Activated T-cell treated with anti-CD3 and anti-CD28 coated beads for 24 hours (primary cell): ENCODE measurements at places on chromosomes 7 and 10.

DNA sequence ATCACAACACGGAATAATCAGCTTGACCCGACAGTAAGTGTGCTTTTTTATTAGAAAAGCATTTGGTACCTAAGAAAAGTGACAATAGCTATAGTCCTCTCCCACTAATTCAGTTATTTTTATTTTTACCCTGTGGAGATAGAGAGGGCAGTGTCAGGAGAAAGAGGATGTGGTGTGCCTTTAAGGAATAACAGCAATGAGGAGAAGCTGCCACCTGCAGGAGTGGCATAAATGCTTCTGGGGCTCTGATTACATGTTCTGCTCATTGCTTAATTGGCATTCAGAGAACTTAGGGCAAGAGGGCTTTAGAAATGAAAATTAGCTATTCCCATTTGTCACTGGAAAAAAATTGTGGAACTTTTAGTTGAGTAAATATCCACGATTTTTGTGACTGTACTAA lies 60.1 kb downstream of the DENND11 start:
- DNase-seq: no peak

DNA sequence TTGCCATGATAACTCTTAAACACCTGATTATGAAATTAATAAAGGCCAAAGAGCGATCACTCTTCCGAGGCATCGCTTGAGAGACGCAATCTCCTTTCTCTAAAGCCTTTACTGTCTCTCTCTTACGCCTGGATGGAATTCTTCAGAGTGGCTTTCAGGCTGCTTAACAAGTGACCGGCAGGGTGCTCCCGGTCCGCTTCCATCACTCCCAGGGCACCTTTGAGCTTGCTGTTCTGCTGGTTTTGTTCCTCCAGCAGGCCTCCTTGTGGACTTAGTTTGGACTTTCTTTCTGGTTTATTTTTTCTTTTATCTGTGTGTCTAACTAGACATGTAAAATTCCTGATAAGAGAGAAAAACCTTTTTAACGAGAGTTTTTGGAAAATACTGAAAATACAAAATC lies 60.9 kb downstream of the MRPL32 start:
- DNase-seq: no peak

DNA sequence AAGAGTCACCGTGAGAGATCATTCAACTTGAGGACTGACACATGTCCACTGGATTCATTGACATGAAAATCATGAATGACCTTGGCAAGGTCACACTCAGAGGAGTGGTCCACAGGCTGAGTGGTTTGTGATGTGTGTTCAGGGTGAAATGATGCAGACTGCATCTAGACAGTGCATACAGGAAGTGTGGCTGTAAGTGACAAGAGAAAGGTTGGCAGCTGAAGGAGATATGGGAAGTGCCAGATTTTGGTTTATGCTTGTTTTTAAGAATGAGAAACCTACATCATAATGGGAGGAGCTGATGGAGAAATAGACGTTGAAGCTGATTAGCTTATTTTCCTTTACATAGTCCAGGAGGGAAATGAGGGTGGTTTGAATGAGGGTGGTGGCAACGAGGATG lies 64.8 kb upstream of the VIPR2 start:
- DNase-seq: no peak

- DNase-seq: no peak
These were observed 316.7 kb downstream of the PTPRN2 start for GRCh38 chr7:158270856-158271413.

GRCh38 chr10:88386821-88387773 lies 196.0 kb downstream of the RNLS start:
- DNase-seq: no peak

GRCh38 chr10:2917926-2918325 lies 149.4 kb upstream of the PFKP start:
- DNase-seq: no peak

DNA sequence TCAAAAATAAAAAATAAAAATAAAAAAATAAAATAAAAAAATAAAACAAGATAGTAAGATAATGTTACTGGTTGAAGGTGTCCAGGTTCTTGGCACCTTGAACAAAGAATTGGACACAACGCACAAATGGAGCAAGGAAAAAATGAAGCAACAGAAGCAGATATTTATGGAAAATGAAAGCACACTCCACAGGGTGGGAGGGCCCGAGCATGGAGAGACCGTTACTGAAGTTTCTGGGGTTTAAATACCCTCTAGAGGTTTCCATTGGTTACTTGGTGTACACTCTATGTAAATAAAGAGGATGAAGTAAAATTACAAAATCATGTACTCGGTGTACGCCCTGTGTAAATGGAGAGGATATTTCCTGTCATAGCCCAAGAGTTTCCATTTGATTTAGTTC lies 15.7 kb upstream of the PFKP start:
- DNase-seq: no peak

DNA sequence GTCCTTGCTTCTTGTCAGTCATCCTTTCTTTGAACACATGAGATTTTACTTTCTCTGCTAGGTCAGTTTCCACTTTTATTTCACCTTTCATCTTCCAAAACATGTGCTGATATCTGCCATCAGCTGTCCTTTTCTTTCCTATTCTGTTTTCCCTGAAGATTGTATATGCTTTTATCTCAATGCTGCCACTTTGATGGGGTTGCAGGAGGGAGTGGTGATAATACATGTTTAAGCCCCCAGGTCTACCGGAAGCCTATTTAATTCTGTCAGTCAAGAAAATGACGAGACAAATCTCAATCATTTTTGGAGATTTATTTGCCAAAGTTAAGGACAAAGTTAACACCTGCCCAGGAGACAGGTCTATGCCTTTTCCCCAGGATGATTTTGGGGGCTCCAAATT lies 73.8 kb downstream of the MRPL32 start:
- no peak for DNase-seq

DNA sequence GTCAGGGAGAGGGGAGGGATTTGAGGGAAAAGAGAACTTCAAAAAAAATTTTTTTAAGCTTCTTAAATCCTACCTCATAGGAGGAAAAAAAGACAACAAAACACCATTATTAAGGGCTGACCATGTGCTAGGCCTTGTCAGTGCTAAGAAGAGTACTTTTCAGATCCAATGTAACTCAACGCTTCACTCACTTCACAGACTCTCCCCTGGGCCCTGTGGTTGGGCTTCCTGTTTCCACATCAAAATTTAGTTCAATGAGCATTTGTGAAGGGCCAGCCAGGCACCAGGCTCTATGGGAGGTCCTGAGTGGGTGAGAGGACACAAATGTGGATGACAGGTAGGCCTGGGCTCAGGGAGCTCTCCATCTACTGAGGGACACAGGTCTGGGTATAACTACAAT lies 249.8 kb downstream of the PTEN start:
- DNase-seq: no peak

- DNase-seq: peak; percentile 38
These were observed 166.8 kb upstream of the ASAH2 start for GRCh38 chr10:50417886-50418830.

- DNase-seq: peak; percentile 36
These were observed 27.1 kb downstream of the TNRC18 start for GRCh38 chr7:5396542-5396941.

DNA sequence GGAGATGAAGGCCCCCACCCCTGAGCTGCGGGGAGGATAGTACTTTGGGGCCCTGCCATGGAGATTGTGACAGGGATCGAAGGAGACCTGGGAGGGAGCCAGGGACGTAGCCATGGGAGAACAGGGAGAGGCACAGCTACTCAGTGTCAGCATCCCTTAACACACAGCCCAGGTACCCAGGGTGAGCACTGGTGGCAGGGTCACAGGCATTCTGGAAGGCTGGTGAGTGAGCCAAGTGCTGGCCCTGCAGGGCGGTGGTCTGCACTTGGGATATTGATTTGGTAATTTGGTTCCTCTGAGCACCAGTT lies 39.8 kb downstream of the VWA2 start:
- DNase-seq: no peak
